ENCODE measurements at places on chromosomes 5 and 9.

DNA sequence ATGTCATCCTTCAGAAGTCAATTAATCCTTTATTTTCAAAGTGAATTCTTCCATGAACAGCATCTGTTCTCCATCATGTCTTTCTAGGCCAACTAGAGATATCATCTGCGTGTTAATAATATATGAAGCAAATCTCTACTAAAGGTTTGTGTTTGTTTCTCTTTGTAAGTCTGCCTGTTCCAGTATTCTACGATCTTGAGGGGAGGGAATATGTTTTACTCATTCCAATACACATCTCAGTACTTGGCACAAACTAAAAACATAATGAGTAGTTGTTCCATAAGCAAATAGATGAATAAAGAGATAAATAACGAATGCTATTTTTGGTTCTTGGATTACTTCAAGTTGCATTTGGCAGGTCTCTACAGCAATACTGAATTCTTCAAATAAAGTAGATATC is 470.7 kb upstream of the GRIN3A start:
- no peak for DNase-seq

DNA sequence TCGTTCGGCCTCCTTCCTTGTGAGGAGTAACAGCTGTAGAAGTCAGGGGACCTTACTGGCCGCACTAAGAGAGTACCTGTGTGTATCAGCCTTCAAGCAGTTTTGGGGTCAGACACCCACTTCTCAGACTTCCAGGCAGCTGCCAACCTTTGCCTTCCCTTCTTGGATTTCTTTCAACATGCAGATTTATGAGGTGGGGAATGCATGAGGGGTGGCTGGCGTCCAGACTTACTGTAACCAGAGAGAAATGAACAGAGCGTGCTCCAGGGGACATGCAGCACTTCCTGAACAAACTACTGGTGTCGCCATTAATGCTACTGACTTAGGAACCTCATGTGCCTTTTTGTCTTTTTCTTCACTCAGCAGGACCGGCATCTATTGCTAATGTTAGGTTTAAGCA is 46.7 kb downstream of the INSYN2B start:
- no peak for DNase-seq

DNA sequence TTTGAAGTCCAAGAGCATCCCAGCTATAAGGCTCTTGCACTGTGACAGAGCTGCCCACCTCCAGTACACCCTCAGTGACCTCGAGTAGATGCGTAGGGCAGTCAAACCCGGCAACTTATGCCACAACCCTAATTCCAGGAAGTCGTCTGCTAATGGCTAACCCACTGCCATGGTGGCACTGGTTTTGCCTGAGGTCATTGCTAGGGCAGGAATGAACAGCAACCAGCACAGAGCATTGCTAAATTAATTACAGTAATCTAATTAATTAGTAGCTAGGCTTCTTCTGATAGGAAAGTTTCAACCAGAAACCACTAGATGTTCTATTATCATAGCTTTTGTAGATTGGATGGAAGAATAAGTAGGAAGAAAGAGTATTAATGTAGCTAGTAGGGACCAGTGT is 122.8 kb downstream of the DPYSL3 start:
- no peak for DNase-seq

GRCh38 chr5:74540622-74541021 is 99.9 kb downstream of the ENC1 start:
- DNase-seq = no peak

- DNase-seq = no peak
Observed at GRCh38 chr5:140996060-140996459, 29.8 kb downstream of the PCDHAC2 start.

GRCh38 chr9:70554881-70555280 is 140.4 kb upstream of the KLF9 start:
- DNase-seq = no peak

DNA sequence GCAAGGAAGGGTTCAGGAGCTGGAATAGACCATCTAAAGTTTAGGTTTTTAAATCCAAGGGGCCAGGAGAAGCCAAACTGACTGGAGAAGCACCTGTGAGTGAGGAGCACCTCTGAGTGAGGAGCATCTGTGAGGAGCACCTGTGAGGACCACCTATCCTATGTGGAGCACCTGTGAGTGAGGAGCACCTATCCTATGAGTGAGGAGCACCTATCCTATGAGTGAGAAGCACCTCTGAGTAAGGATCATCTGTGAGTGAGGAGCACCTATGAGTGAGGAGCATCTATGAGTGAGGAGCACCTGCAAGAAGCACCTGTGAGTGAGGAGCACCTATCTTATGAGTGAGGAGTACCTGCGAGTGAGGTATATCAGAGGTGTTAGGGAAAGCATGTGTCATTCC is 8.0 kb upstream of the OR1Q1 start:
- DNase-seq = no peak

- no peak for DNase-seq
Observed at GRCh38 chr5:131794586-131794985, 2.2 kb downstream of the FNIP1 start.

- no peak for DNase-seq
Observed at GRCh38 chr5:27242258-27242626, 203.9 kb upstream of the CDH9 start.

- DNase-seq = no peak
Observed at GRCh38 chr9:124964056-124964455, 23.2 kb upstream of the GOLGA1 start.

GRCh38 chr5:153827397-153827796 is 211.3 kb downstream of the FAM114A2 start:
- DNase-seq = no peak

DNA sequence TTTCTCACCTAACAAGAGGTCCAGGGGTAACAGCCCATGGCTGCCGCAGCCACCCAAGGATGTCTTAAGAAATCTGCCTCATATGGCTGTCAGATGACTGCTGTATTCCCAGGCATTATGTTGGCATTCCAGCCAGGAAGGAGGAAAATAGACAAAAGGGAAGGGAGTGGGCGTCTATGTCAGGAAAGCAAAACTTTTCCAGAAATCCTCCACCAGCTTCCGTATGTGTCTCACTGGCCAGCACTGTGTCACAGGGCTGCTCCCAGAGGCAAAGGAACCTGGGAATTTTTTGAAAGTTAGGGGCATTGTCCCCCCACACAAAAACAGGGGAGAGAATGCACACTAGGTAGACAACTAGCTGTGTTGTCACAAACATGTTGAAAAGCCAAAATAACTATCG is 7.3 kb downstream of the BHMT2 start:
- DNase-seq = no peak

- DNase-seq = no peak
Observed at GRCh38 chr9:135521608-135522095, 412 bp downstream of the LCN1 start.

DNA sequence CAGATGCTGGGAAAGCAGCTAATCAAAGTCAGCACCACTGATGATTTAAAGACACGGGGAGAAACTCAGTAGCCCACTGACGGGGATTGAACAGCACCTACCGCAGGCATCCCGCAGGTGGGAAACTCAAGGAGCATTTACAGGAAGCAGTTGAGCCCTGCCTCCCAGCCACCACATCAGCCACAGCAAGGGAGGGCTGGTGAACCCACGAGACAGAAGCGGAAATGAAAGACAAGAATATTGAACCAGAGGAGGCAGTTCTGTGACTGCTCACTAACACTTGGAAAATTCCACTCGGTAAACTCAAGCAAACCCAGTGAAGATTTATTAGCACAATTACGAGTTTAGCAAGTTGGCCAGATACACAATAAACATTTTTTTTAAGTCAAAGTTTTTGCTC is 10.6 kb upstream of the FAM163B start:
- DNase-seq = peak; percentile 28

GRCh38 chr9:89687848-89688247 is 83.0 kb downstream of the GADD45G start:
- no peak for DNase-seq

- DNase-seq = no peak
Observed at GRCh38 chr5:56594792-56595191, 220.6 kb upstream of the MAP3K1 start.

DNA sequence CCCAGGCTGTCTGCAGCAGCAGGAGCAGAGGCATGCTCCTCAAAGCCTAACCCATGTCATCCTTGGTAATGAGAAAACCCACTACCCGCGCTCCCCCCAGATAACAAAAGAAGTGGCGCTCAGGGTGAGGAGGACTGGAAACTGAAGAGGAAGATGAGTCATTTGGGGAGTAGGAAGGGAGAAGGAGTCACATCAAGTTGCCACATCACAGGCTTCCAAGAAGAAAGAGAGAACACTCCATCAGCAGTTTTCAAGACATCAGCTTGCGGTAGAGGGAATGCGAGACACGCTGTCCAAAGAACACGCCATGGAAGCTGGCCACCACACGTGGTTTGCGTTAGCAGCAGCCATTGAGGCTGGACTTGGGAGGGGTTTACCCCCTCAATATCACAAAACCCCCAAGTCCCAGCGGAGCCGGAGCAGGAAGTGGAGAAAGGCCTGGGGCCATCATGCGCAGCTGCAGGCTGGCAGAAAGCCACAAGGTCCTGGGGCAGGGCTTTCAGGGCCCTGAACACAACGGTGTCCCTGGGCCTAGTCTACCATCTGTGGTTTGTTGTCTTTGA is 41.5 kb downstream of the SH3PXD2B start:
- DNase-seq = no peak

DNA sequence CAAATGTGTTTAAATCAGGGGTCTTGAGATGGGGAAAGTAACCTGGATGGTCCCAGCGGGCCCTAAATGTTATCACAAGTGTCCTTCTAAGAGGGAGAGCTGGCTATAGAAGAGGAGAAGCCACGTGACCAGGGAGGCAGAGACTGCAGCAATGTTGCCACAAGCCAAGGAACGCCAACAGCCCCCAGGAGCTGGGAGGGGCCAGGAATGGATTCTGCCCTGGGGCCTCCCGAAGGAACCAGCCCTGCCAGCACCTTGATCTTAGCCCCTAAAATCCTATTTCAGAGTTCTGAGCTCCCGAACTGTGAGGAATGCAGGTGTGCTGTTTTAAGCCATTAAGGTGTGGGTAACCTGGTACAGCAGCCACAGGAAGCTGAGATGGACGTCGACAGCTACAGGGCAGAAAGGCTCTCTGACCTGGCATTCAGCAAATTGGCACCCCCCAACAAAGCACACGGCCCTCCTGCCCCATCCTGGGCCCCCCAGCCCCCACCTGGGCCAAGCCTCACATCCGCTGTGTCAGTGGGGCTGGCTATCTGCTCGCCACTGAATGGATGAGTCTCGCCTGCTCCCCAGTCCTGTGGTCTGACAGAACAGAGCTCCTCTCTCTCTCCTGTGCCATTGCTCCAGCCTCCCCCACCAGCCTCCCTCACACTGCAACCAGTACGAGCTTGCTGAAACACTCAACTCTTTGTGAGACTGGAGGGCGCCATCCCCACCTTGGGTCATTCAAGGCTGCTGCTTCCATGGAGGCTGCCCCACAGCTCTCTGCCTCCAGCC is 78.8 kb downstream of the ADAMTS2 start:
- DNase-seq = no peak

GRCh38 chr5:127029581-127030258 is 638 bp downstream of the MARCHF3 start:
- no peak for DNase-seq

- no peak for DNase-seq
Observed at GRCh38 chr5:29744618-29745017, 1448.9 kb upstream of the CDH6 start.

DNA sequence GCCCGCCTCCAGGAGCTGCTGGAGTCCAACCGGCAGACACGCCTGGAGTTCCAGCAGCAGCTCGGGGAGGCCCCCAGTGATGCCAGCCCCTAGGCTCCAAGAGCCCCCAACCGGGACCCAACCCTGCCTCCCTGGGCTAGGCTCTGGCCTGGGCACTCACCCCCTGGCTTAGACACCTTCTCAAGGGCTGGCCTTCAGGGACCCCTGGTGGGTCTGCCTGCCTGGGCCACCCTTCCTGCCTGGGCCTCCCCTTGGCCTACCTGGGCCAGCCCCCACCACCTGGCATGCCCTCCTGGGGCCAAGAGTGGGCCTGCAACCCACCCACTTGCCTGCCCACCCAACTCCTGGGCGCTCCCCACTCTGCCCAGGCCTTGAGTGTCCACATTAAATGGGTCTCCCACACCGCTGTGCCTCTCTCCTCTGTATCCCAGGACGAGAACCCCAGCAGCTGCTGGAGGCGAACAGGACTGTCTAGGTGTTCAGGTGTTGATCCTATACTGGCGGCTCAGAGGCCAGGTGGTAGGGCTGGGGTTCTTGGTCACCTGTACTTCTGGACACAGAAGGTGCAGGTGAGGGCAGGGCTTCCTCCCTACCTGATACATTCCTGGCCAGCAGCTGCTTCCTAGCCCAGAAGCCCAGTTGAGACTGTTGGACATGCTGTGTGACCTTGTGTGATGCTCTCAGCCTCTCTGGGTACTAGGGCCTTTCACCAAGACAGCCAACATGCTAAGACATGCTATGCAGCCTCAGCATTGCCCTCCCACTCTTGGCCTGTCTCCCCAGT is 3.6 kb downstream of the BBLN start:
- no peak for DNase-seq

DNA sequence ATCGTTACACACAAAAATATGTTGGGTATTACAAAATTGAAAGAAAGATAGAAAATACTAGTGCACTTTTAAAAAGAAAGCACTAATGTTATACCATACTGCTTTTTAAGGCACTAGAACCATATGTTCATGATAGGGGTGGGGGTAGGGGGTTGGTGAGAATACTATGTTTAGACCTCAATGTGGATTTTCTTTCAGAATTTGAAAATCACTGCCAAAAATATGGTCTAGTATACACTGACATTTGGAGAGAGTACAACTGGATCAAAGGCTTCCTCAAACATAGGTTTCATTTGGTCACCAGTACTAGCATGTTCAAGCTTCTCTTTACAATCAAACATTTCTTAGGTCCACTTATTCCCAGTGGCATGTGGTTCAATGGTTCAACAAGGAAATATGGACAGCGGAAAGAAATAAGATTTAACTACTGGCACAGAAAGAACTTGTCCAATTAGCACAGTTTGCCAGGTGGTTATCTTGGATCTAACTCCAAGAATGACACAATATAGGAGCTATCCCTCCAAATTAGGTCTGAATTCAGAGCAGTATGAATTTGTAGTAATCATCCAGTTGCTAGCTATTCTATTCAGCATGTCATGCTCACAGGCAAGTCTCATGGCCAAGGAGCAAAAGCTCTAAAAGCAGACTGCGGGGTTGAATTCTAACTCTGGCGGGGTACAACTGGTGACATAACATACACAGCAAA is 139.3 kb downstream of the SLC24A2 start:
- DNase-seq = no peak

DNA sequence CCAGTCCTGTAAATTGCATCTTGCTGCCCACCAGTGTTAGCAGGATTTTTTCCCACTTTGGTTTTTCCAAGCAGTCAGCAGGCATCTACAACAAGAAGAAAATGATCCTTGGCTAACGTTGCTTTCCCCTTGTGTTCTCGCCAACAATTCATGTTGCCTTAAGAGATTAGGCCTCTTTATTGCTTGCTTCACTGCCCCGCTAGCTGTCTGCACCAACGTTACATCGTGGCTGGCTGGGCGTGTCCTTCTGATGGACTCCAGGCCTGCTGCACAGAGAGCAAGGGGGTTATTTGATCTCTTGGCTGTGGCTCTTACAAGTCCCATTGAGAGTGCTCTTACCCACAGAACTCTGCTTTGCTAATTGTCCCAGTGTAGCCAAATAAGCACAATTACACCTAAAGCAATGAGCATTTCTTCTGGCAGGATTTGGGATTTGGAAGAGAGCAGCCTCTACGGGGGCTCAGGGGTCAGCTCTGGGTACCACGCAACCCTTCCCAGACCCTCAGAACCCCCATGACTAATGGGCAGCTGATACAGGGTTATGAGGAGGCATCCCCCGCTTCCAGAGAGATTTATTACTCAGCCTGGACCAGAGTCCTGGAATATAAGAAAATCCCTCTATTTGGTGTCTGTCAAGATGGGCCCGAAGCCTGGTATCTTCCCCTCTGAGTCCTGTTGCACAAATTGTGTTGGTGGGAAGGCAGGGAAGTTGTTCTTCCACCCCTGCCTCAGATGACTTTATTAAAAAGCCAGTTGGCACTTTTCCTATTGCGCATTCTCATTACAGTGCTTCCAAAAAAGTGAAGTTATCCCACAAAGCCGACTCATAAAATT is 17.6 kb downstream of the DCANP1 start:
- no peak for DNase-seq
